ENCODE measurements at places on chromosomes 5 and 9. TPM values are rescaled to one million over a fixed set of nuclear protein-coding genes. Genes with fewer than 3 reads are reported as not detected.

Gene MRPL50
- total RNA-seq, result 8.3 TPM

DNA sequence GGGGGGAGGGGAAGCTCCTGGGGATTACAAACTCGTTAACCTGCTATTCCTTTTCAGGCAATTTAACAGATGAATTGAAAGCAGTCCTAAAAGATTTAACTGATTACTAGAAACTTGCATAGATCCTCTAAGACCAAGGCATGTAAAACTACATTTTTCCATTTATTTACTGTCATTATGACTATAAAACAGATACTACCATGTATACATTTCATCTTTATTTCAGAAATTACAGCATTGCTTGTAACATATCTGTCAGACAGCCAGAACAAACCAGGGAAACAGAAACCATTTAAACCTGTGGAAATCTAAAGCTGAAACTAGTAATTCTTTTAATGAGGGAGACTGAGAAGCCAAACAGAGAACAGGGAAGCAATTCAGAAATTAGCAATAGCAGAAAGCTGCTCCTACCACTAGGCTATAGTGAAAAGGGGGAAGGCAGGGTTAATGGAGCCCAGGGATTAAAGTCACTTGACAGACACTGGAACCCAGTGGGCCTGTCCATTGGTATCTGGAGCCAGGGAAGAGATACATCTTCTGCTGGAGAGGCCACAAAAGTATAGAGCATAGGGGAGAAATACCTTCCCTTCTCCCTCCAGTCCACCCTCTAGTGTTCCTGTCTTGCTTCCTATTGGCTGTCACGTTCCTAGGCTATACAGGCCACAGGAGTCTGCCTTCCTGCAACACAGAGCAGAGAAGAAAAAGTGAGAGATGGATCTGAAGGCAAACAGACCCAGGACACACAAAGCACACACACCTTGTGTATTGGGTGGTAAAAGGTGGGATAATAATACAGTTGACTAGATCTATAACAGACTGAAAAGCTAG lies 33.8 kb downstream of the PDCD1LG2 start:
- DNase-seq, result no peak

DNA sequence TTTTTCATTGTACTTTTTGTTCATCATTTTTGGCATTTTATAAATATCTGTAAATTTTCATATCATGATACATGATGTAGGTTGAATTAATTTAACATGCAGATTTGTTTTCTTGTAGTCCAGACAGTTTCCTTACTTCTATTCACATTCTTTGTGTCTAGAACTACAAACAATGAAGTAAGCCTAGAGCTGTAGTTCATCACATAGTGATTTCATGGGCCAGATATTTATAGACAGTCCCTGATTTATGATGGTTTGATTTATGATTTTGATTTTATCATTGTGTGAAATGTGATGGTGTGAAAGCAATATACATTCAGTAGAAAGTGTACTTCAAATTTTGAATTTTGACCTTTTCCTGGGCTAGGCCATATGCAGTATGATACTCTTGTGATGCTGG lies 139.0 kb downstream of the ARHGEF28 start:
- DNase-seq, result no peak

DNA sequence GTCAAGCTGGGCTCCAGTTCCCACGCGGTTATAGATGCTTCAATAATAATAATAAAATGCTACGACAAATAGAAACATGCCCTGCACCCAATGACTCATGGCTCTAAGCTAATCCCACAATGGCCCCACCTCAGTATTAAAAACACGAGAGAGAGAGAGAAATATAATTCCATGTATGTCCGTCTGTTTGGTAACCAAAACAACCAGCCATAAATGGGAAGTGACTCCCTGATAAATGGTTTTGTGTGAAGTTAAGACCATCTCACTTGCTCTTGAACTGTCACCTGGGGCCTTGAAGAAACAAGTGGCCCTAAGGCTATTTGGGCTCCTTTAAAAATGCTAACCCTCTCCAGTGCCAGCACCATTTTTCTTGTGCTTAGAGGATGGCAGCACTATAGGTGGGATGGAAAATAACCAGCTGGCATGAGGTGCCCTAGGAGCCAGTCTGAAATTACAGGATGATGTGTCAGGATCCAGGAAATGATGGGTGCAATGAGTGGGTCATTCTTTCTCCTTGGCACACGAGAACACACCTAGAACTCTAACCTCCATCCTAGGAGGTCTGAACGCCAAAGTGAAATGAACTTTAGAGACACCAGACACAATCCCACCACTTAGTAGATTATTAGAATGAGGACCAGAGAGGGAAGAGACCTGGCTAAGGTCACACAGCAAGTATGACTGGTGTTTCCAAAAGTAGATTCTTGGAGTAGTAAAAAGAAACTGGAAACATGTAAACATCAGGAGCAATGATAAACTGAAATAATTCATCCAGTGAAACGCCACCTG lies 35.7 kb upstream of the ADRB2 start:
- no peak for DNase-seq

Gene DOK3
- total RNA-seq, result 3.3 TPM

DNA sequence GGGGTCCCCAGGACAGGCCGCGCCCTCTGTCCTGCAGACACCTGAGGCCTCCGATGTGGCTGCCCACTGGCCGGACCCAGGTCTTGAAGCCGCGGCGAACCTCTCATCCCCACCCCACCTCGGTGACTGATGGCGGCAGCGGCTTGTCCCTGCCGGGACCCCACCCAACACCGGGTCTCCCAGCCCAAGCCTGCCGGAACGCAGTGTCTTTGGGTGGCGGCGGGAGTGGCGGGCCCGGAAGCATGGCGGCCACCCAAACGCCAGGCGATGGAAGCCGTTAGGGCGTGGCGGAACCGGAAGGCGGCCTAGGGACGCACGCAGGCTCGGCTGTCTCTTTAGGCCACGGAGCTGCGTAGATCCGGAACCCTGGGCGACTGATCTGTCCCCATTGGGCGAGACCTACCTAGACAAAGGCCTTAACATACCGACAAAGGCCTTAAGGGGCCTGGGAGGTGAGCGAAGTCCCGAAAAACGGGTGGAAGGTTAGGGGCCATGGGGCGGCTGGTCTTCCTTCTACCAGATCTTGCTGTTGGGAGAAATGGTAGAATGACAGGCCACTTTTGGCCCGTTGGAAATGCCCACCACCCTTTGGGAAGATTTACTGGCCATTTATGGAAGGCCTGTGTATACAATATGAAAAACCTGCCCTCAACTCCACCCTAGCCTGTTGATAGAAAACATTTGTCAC lies 94.6 kb upstream of the SMC2 start:
- no peak for DNase-seq

GRCh38 chr5:170483701-170484458 lies 19.9 kb upstream of the KCNIP1 start:
- peak; percentile 39 for DNase-seq

GRCh38 chr5:107505763-107506534 lies 164.8 kb downstream of the EFNA5 start:
- DNase-seq, result no peak

Gene PCDHGB5
- total RNA-seq, result not detected

DNA sequence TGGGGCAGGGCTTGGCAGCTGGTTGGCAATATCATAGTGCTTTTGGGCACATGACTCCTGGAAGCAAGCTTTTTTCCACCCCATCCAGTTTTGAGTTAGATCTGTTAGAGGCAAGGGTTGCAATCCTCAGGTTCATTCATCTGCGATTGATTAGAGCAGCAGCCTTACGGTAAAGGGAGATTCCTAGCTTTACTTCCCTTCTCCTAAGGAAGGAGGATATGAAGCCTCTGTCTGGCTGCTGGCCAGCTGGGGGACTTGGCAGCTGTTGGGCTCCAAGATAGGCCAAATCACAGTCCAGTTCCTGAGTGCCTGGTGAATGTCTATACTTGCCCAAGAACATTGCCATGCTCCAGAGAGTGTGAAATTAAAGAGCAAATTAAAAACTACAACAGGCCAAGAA lies 113.4 kb upstream of the CCNH start:
- DNase-seq, result no peak

GRCh38 chr9:124758061-124758460 lies 13.1 kb downstream of the NR6A1 start:
- no peak for DNase-seq

DNA sequence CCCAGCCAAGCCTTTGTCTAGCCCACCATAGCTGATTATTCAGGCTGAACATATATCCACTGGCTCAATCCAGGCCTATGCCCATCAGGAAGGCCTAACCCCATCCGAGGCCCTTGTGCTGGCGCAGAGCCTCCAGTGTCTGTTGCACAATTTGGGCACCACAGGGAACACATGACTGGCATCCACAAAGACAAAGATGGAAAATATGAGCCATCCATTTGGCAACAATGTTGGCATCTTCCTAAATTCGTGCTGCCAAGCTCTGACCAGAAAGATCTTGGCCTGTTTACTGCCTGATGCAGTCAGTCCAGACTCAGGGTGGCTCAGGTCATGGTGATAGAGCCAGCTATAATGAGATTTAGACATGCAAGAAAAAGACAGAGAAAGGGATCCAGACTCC lies 233.8 kb downstream of the PIK3R1 start:
- no peak for DNase-seq

DNA sequence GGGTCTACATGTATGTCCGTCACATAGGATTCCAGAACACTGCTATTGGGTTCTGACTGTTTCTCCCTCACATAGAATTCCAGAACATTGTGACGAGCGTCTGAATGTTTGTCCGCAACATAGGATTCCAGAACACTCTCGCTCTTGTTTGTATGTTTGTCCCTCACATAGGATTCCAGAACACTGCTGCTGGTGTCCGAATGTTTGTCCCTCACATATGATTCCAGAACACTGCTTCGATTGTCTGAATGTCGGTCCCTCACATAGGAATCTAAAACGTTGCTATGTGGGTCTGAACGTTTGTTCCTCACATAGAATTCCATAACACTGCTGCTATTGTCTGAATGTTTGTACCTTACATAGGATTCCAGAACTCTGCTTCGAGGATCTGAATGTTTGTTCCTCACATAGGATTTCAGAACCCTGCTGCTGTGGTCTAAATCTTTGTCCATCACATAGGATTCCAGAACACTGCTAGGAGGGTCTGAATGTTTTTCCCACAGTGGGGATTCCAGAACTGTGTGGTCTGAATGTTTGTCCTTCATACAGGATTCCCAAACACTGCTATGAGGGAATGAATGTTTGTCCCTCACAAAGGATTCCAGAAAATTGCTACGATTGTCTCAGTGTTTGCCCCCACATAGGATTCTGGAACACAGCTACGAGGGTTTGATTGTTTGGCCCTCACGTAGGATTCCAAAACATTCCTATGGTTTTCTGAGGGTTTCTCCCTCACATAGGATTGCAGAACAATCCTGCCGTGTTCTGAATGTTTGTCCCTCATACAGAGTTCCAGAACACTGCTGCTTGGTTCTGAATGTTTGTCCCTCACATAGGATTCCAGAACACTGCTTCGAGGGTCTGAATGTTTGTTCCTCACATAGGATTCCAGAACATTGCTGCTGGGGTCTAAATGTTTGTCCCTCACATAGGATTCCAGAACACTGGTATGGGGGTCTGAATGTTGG lies 220.5 kb downstream of the FOXD4L6 start:
- no peak for DNase-seq

GRCh38 chr9:31799953-31800609 lies 584.4 kb upstream of the ACO1 start:
- no peak for DNase-seq

Gene MYO10
- not detected for total RNA-seq

GRCh38 chr9:120846906-120847305 lies 4.2 kb upstream of the PSMD5 start:
- no peak for DNase-seq

Gene TERT
- 1.5 TPM for total RNA-seq

DNA sequence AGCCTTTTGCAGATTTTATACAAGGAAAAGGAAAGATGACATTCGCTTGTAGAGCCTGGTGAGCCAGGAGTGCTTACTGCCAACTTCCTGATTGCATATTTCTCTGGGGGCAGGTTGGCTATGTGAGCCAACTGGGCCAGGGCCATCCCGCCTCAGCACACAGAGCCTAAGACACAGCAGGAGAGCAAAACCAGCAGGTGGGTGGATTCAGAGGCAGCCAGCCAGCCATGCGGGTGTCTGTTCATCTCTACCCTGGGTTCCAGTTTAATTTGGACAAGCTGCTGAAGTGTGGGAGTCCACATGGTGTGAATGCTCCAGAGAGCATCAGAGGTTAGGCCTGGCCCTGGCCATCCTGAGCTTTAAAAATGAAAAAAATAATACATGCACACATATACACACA lies 291.4 kb downstream of the ARHGEF28 start:
- no peak for DNase-seq

Data from activated CD8-positive, alpha-beta memory T cell treated with anti-CD3 and anti-CD28 coated beads, Interleukin-2, amount 10 ng/mL, durations not matched to agents 7 days and 5 days (primary cell).